ENCODE measurements at places on chromosomes 5 and 9.

DNA sequence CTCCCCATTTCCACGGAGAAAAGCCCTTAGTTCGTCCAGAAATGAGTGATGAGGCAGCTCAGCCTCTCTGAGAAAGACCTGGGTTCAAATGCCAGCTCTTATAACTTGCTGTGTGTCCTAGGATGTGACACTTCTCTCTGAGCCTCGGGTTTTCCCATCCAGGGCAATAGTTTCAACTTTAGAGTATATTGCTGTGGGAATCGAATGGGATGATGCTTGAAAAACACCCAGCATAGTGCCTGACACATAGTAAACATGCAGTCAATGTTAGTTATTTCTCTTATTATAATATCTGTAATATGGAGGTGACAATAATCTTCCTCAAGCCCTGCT is 430 bp upstream of the MAPKAP1 start:
- DNase-seq, result no peak

DNA sequence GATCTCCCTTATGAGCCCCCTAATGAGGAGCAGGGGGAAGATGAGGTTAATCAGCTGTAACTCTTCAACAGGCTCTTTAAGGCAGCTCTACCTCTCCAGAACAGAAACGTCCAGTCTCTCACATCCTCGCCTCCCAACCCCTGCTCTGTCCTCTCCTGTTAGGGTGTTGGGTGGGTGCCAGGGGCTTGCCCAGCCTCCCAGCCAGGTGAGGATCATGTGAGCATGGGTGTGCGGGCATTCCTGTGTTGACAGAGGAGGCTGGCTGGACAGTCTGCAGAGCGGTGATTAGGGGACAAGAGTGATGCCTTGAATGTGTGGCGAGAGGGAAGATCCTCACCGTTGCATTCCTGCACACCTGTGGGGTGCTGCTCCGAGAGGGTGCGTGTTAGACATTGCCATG is 51.7 kb downstream of the CCDC180 start:
- DNase-seq, result no peak

DNA sequence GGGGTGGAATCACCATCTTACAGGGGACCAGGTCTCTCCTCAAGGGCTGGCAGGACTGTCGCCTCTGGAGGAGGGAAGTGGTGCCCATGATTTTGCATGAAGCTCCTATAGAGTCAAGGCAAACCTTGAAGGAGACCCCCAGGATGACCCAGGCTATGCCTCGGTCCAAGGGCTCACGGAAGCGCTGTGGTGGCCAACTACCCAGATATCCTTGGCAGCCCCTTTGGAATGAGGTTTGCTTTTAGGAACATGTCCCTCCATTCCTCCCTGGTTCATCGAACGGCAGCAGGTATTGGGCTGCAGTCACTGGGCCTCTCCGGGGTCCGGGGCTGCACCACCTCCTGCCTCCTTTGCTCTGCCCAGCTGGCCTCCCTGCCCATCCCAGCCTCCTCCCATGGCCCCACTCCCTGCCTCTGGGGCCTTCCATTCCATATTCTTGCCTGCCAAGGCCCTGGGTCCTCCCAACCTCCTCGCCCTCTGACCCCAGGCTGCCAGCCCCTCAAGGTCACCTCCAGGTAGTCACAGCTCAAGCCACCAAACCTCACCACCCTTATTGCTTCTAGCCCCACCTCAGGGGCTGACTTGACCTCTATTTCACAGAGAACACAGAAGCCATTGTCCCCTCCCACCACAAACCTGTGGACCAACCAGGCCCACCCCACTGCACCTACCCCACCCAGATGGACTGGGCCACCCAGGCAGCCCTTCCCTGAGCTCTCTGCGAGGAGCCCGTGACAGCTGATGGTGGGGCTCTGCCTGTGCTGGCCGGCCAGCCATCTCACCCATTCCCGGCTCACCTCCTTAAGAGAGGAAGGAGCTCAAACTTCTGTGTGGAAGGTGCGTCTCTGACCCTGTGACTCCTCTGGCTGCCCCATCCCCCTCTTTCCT is 3.6 kb upstream of the IL3 start:
- no peak for DNase-seq

GRCh38 chr9:115115924-115116323 is 2.0 kb downstream of the TNC start:
- no peak for DNase-seq

GRCh38 chr9:133026426-133026825 is 4.4 kb upstream of the GTF3C5 start:
- no peak for DNase-seq

GRCh38 chr5:132243366-132243977 is 14.0 kb upstream of the PDLIM4 start:
- DNase-seq, result no peak

GRCh38 chr9:70420441-70421271 is 6.2 kb upstream of the KLF9 start:
- DNase-seq, result peak; percentile 84

DNA sequence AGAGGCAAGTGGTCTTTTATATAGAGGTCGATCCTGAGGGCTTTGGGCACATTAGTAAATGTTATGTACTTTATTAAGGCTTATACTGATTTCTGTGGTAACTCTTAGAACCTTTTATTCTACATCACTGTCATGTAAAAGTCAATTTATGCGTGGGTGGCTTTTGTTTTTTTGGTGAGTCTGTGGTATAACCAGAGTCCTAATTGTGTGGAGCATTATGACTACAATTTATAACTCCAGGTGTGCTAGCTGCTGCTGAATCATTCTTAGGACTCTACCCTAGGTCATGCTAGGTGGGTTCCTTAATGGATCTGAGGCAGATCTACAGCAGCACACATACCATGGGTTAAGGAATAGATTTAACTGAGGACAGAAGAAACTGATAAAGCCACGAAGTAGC is 33.9 kb upstream of the KCNN2 start:
- DNase-seq, result no peak

DNA sequence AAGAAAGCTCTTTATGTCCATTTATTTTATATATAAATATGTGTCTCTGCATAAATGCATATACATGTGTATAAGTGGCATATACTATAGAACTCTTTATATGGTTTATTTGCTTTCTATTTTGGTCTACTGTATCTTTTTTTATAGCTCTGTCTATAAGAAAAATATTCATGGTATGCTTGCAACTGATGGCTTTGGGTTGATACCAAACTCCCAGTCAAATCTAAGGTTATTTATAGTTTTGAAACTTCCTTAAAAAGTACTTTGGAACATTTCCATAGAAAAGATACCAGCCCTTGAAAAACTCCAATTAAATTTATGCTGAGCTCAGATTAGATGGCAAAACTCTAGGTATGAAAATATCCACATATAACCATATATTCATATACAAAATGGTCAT is 120.0 kb upstream of the KLF9 start:
- no peak for DNase-seq

DNA sequence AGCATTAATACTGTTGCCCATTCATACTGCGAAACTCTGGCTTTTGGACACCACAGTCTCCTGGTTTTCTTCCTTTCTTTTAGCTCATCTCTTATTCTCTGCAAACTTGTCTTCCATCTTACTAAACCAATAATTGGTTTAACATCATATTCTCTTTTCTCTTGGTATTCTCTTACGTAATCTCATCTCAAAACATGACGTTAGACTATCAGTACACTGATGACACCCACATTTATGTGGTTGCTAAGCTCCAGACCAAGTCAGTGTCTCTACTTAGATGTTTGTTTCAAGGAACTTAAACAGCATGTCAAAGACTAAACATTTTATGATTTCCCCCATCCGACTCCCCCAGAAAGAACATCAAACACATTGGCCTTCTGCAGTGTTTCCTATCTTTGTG is 2.1 kb downstream of the PRRC1 start:
- no peak for DNase-seq

DNA sequence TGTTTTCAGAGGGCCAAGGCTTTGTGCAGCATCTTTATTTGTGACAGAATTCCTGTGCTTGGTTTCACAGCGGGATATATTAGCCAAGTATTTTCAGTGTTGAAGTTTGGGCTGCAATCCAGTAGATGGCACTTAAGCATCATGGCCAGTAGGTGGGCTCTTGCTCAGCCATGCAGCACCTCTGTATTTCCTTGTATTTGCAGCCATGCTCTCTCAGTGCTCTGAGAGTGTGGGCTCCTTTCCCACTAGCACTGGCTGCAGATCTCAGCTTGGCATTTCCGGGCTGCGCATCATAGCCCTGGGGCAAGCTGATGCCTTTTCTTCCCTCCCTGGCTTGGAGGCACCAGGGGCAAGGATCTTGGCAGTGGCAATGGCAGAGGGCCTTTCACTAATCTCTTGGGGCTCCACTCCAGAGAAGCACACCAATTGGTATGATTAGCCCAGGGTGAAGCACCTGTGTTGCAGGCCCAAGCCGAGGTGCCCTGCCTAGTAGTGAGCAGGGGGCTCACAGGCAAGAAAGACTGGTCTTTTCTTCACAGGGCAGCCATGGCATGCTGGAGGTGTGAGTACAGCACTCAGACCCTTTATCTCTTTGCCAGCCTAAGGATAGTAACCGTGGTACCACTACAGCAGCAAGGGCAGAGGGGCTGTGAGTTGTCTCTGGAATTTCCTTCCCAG is 48.3 kb downstream of the SLCO6A1 start:
- DNase-seq, result no peak

DNA sequence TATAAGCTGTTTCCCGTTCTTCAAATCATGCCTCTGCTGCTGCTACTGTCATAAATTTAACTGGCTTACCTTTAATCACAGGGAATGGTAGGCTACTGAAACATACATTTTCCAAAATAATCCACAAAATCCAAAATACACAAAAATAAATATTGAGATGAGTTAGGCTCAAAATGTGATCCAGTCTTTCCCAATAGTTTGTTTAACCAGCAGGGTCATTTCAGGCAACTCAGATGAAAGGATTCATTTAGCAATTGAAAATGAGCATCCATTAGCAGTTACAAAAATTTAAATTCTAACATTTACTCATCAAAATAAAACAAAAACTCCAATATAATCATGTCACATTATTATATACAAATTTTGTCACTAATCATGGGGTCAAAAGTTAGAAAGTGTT is 1015.6 kb upstream of the DMAC1 start:
- DNase-seq, result no peak

DNA sequence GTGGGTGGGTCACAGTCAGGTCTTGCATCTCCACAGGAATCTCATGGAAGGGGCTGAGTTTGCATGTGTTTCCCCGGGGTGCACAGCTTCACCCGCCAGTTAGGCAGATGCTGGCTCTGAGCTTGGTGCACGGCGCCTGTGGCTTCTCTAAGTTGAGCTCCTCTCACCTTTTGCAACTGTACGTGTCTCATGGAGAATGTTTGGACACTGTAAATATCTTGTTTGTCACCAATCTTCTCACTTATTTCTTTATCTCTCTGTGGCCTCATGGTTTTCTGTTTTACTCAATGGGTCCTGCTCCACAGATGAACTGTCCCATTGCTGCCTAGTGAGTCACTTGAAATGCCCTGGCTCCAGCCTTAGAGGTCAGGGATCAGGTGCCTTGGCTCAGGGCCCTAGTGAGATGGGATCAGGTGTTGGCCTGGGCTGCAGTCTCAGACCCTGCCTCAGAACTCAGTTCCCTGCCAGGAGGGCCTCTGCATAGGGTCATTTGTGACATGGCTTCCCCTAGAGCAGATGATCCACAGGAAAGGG is 61.6 kb downstream of the WNK2 start:
- no peak for DNase-seq

DNA sequence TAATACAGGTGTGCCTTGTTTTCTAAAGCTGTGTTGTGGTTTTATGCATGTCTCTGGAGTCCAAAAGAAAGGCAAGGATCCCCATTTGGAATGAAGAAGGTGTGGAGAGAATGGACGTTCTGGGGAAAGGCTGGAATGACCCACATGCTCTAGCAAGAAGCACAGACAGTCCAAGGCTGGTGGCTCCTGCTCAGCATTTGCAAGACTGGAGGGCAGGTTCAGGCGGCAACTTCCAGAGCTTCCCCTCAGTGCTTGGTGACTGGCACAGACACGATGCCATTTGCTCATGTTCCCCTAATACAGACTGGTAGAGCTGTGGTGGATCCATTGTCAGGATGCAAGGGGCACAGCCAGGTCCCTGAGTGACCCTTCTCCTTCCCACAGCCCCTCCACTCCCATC is 8.2 kb downstream of the SLC22A4 start:
- DNase-seq, result no peak

DNA sequence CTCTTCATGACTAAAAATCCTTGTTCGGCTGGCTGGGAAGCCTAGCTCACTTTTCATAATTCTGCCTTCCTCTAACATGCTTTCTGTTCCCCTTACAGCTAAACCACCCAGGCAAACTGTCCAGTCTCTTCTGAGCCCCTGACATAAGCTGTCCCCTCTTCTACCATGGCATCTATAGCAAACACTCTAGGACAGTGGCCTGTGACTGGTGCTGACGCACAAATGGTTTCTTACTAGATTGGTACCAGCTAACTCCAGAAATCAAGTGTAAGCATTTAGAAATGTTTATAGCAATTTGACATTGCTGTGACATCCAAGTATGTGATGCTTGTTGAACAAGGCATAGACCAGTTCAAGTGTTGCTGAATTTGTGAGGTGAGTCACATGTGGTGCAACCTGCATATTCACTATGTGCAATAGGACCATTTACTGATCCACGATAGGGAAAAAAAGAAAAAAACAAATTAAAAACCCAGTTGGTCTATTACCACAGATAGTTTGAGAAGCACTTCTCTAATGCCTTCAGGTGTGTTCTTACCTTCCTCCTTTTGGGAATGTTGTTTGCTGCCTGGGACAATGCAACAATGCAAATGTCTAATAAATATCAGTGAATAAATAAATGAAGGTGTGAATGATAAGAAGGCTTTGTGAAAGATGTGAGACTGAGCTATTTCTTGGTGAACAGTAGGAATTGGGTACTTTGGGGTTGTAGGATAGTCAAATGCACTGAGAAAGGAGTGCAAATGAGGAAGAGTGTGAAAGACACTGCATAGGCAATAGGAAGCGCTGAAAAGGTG is 22.4 kb downstream of the ELOVL7 start:
- DNase-seq, result no peak

Data from hindlimb muscle (tissue), 1 donor.